ENCODE measurements at places on chromosomes 6 and 20.

GRCh38 chr6:19835605-19836004 is 1.6 kb upstream of the ID4 start:
- no peak for DNase-seq

DNA sequence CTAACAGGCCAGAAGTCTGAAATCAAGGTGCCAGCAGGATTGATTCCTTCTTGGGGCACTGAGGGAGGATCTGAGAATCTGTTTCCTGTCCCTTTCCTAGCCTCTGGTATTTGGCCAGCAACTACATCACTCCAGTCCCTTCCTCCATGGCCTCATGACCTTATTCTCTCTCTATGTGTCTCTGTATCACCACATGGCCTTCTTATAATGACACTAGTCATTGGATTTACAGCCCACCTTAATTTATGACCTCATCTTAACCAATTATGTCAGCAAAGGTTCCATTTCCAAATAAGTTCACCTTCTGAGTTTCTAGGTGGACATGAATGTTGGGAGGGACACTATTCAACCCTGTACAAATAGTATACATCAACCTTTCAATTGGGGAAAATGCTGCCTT is 29.3 kb downstream of the SCML4 start:
- DNase-seq, result no peak

- no peak for DNase-seq
These were observed 208.4 kb upstream of the DTNBP1 start for GRCh38 chr6:15871276-15871675.

GRCh38 chr6:11380549-11380948 is 148.1 kb upstream of the NEDD9 start:
- DNase-seq, result no peak

- DNase-seq, result no peak
These were observed 164.7 kb downstream of the LINC00237 start for GRCh38 chr20:20941468-20941889.

All from activated naive CD4-positive, alpha-beta T cell treated with anti-CD3 and anti-CD28 coated beads, Interleukin-2, amount 10 ng/mL, durations not matched to agents 7 days and 5 days (primary cell).